ENCODE measurements at places on chromosomes 5 and 9.
A peak's percentile ranks its signal among the peaks of the same experiment; 100 is the strongest.

GRCh38 chr5:42870882-42871418 is 59.3 kb upstream of the SELENOP start:
- DNase-seq = no peak
- H3K4me3 ChIP-seq = no peak overlapping the region
- peaks cover 5% of the 10 kb centered on the region for H3K4me1 ChIP-seq
- no peaks in the 10 kb centered on the region for H3K36me3 ChIP-seq

- H3K36me3 ChIP-seq = peaks cover 32% of the 10 kb centered on the region
- no peaks in the 10 kb centered on the region for H3K27me3 ChIP-seq
- H3K4me3 ChIP-seq = no peak overlapping the region
- peaks cover 4% of the 10 kb centered on the region for H3K4me1 ChIP-seq
Measured at GRCh38 chr9:91334053-91334452, 27.7 kb downstream of the AUH start.

DNA sequence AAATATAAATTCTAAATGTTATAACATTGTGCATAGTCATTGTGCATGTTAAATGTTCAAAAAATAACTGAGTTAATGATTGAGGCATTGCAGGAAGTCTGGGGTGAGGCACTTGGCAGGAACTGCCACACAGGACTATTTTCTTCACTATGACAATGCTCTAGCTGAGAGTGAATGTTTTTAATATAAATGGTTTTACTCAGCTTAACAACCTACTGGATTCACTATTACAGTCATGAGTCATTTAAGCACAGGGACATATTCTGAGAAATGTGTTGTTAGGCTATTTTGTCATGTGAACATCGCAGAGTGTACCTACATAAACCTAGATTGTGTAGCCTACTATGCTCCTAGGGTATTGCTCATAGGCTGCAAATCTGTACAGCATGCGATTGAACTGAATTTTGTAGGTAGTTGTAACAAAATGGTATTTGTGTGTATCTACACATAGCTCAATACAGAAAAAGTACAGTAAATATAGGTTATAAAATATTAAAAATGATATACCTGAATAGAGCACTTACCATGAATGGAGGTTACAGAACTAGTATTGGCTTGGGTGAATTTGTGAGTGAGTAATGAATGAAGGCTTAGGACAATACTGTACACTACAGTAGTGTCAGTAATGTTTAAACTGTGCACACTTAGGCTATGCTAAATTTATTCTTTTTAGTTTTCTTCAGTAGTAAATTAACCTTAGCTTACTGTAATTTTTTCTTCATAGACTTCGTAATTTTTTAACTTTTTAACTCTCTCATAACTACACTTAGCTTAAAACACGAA is 346.1 kb upstream of the PTGER4 start:
- H3K4me1 ChIP-seq = peaks cover 10% of the 10 kb centered on the region
- H3K4me3 ChIP-seq = no peak overlapping the region

- no peak overlapping the region for H3K4me3 ChIP-seq
- H3K36me3 ChIP-seq = no peaks in the 10 kb centered on the region
Measured at GRCh38 chr5:77266291-77266690, 55.8 kb downstream of the PDE8B start.

DNA sequence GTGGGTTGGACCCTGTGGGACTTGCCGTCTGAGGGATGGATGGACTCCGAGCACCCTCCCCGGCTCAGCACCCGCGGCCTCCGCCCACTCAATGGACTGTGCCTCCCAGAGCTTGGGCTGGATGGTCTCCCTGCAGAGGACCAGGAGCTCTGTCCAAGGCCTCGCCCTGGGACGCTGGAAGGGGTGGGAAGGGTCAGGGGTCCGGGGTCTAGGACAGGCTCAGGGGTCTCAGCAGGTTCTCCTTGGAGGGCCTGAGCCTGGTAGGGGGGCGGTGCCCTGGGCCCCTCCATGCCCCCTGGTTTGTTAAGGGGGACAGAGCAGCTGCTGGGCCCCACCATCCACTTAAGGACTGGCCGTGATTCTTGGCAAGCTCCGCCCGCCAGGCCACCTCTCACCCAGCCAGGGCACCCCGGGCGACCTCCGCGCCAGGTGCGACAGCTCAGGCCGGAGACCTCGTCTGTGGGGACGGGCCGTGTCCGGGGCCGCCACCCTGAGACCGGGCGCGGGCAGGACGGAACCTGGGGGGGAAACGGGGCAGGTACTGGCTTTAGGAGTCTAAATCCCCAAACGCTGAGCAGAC is 29.2 kb downstream of the EXOC3 start:
- peaks cover 33% of the 10 kb centered on the region for H3K27me3 ChIP-seq
- peak; percentile 38 for DNase-seq
- peak overlapping the region; percentile 75 for H3K4me3 ChIP-seq

GRCh38 chr5:61964201-61964600 is 341.8 kb upstream of the KIF2A start:
- H3K27me3 ChIP-seq = no peaks in the 10 kb centered on the region
- H3K36me3 ChIP-seq = no peaks in the 10 kb centered on the region
- no peak overlapping the region for H3K4me3 ChIP-seq
- DNase-seq = no peak
- no peaks in the 10 kb centered on the region for H3K4me1 ChIP-seq
- H3K27ac ChIP-seq = no peak overlapping the region

GRCh38 chr5:16033187-16033925 is 146.2 kb downstream of the MARCHF11 start:
- no peak overlapping the region for H3K27ac ChIP-seq
- no peaks in the 10 kb centered on the region for H3K27me3 ChIP-seq
- DNase-seq = no peak
- no peaks in the 10 kb centered on the region for H3K4me1 ChIP-seq

DNA sequence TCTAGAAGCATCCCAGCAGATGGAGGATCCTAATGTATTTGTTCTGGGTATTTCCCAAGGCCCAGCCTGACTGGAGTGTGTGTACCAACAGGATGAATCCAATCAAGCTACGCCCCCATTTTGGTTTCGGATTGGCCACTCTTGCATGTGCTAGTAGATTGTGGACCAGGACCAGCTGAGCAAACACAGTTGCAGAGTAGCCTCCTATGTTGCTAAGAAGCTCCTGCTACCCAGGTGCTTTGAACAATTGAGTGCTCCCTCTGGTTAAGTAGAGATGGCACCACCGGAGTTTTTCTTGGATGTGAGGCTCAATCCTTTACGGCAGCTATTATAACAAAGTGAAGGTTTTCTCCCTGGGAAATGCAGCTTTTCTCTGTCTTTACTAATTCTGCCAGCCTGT is 204.5 kb downstream of the NTRK2 start:
- H3K4me1 ChIP-seq = no peaks in the 10 kb centered on the region
- DNase-seq = no peak
- no peak overlapping the region for H3K4me3 ChIP-seq
- H3K36me3 ChIP-seq = no peaks in the 10 kb centered on the region

- H3K4me3 ChIP-seq = no peak overlapping the region
- DNase-seq = no peak
- H3K4me1 ChIP-seq = no peaks in the 10 kb centered on the region
- H3K27me3 ChIP-seq = peaks cover 40% of the 10 kb centered on the region
- H3K36me3 ChIP-seq = no peaks in the 10 kb centered on the region
Measured at GRCh38 chr9:124510650-124511425, 3.6 kb upstream of the NR5A1 start.

GRCh38 chr9:127523312-127523851 is 72.1 kb downstream of the LRSAM1 start:
- no peak overlapping the region for H3K27ac ChIP-seq
- peaks cover 70% of the 10 kb centered on the region for H3K36me3 ChIP-seq
- no peak overlapping the region for H3K4me3 ChIP-seq
- peak; percentile 59 for DNase-seq
- peaks cover 16% of the 10 kb centered on the region for H3K4me1 ChIP-seq

DNA sequence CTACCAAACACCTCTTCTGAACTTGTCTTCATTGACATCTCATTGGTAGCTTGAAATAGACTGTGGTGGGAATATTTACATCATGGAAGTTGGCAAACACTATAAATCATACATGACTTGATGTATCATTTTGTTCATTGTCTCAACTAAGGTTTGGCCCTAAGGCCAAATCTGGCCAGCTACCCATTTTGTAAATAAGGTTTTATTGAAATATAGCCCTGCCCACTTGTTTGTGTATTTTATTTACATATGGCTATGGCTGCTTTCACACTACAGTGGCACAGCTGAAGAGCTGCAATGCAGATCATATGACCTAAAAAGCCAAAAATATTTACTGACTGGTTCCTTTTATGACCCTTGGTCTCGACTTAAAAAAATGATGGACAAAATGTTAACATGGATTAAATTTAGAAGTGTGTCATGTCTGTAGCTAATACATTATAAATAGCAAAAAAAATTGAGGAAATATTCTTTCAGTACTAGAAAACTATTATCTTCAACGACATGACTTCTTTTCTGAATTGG is 22.1 kb downstream of the FAM240B start:
- H3K27me3 ChIP-seq = peaks cover 4% of the 10 kb centered on the region
- H3K4me1 ChIP-seq = no peaks in the 10 kb centered on the region
- no peak for DNase-seq
- no peak overlapping the region for H3K4me3 ChIP-seq
- no peak overlapping the region for H3K27ac ChIP-seq

DNA sequence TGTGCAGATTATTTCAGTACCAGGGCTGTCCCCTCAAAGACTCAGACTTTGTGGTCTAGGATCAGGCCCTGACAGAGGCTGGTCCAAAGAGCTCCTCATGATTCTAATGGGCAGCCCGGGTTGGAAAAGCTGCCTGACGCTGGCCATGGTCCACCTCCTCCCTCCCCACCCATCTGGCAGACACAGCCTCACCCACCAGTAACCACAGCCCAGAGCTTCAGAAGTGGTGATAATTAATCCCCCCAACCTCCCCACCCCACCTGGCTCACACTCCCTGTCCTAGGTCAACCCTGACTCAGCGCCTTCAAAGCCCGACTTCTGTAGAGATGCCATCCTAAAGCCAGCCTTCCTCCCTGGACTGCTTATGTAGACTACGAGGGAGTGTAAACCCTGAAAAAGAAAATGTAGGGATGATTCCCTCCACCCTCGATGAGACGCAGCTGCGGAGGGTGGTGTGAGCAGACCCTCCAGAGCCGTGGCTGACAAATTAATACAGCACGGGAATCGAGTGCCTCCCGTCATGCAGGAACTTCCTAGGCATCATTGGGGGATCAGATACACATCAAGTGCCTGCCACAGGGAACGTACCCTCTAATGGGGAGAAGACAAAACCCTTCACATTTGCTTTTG is 7.0 kb downstream of the UBE2QL1 start:
- no peak overlapping the region for H3K27ac ChIP-seq
- H3K4me1 ChIP-seq = no peaks in the 10 kb centered on the region
- peaks cover 46% of the 10 kb centered on the region for H3K27me3 ChIP-seq
- H3K36me3 ChIP-seq = no peaks in the 10 kb centered on the region

- no peak overlapping the region for H3K27ac ChIP-seq
- no peak for DNase-seq
- H3K27me3 ChIP-seq = no peaks in the 10 kb centered on the region
- no peaks in the 10 kb centered on the region for H3K4me1 ChIP-seq
- no peaks in the 10 kb centered on the region for H3K36me3 ChIP-seq
- no peak overlapping the region for H3K4me3 ChIP-seq
Measured at GRCh38 chr5:104088876-104089778, 526.5 kb upstream of the NUDT12 start.

DNA sequence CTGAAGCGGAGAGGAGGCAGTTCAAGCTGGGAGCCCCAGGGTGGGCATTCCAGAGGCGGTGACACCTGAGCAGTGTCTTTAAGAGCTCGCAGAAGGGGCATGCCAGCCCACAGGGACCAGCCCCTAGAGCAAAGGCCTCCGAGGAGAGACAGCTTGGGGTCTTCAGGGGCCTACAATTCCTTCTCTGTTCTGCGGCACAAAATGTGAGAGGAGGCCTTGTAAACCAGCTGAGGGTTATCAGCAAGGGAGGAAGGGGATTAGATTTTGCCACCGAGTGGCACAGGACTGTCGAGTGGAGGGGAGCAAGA is 505 bp upstream of the SIGMAR1 start:
- peaks cover 42% of the 10 kb centered on the region for H3K4me1 ChIP-seq
- H3K27me3 ChIP-seq = no peaks in the 10 kb centered on the region
- H3K4me3 ChIP-seq = peak overlapping the region; percentile 88
- H3K27ac ChIP-seq = peak overlapping the region; percentile 89
- no peak for DNase-seq

- no peak for DNase-seq
- H3K4me1 ChIP-seq = no peaks in the 10 kb centered on the region
- H3K27ac ChIP-seq = no peak overlapping the region
- no peaks in the 10 kb centered on the region for H3K27me3 ChIP-seq
Measured at GRCh38 chr9:101495810-101496209, 37.8 kb upstream of the RNF20 start.

DNA sequence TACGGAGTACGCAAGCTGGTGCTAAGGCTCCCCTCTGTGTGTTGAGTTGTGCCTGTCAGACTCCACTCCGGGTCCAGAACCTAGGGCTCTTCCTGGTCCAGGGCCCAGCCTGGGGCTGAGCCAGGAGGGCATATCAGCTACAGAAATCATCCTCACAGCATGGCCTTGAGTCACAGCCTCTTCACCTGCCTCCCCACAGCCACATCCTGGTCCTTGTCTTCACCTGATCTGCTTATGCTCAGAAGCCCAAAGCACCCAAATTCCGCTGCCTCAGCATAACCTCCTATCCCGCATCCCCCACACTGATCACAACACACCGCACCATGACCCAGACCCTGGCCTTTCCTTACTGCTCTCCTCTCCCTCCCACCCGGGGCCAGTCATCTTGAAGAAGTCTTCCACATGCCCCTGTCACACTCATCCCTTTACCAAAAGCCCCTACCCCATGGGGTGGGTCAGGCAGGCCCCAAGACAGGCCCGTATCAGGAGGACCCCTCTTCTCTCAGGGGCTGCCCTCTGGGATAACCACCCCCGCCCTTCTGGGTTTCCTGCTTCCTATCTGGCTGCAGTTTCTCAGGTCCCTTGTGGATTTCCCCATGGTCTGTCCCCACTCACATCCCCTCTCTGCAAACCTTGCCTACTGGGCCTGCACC is 1.3 kb upstream of the IL3 start:
- peak overlapping the region; percentile 24 for H3K27ac ChIP-seq
- H3K4me1 ChIP-seq = peaks cover 54% of the 10 kb centered on the region
- no peaks in the 10 kb centered on the region for H3K36me3 ChIP-seq
- peaks cover 67% of the 10 kb centered on the region for H3K27me3 ChIP-seq

DNA sequence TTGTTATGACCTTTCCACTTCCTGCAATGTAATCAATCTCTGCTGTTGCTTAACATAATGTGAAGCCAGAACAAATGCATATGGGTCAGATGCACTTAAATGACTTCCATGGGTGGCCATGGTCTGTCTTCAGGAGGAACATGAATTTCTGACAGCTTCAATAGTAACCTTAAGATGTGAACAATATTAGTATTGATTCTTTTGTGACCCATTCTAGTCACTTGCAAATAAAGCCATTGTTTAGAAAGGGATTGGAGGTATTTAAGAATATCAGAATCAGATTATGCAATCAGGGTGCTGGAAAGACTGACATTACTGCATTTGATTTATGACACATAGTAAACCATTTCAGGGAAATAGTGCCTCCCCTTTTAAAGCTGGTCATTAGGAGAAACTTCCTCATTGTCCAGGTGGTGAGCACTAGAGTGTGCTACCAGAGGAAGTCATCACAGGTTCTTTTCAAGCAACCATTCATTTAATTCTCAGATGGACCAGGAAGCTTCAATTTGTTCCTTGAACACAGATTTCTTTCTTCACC is 32.1 kb downstream of the GRIN3A start:
- no peak for DNase-seq
- H3K4me3 ChIP-seq = no peak overlapping the region
- H3K27me3 ChIP-seq = peaks cover 11% of the 10 kb centered on the region
- H3K4me1 ChIP-seq = peaks cover 6% of the 10 kb centered on the region

All from activated naive CD4-positive, alpha-beta T cell treated with anti-CD3 and anti-CD28 coated beads, Interleukin-2, amount 10 ng/mL, durations not matched to agents 7 days and 5 days (primary cell).